Upper lobe of right lung (tissue), 1 donor: ENCODE measurements at places on chromosomes 12 and 14. TPM values are rescaled to one million over a fixed set of nuclear protein-coding genes. Genes with fewer than 3 reads are reported as not detected.
A peak's percentile ranks its signal among the peaks of the same experiment; 100 is the strongest.

DNA sequence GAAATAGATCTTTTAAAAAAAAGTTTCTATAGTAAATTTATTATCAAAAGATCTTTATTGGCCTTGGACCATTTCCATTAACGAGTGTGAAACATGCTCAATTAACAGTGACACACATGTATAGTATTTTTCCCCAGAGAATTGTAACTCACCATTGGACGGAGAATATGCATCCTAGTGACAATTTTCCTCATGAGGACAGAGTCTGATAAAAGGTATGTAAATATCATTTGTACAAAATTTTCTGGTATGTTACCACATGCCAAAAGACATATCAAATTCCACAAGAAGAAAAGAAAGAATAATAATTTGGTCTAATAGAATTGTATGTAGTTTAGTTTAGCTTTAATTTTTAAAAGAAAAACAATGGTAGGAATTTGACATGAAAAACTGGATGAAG lies 1096.0 kb upstream of the FLRT2 start:
- H3K36me3 ChIP-seq = no peaks in the 10 kb centered on the region
- H3K27me3 ChIP-seq = no peaks in the 10 kb centered on the region
- H3K4me1 ChIP-seq = no peaks in the 10 kb centered on the region

- H3K27ac ChIP-seq = no peak overlapping the region
- no peak overlapping the region for H3K4me3 ChIP-seq
- no peaks in the 10 kb centered on the region for H3K36me3 ChIP-seq
- H3K27me3 ChIP-seq = peaks cover 23% of the 10 kb centered on the region
Observed at GRCh38 chr12:132228476-132229192, 84.4 kb downstream of the NOC4L start.

GRCh38 chr14:94027566-94028449 lies 1.7 kb downstream of the OTUB2 start:
- no peaks in the 10 kb centered on the region for H3K27me3 ChIP-seq
- DNase-seq = no peak
- no peaks in the 10 kb centered on the region for H3K36me3 ChIP-seq
- H3K27ac ChIP-seq = no peak overlapping the region
- no peak overlapping the region for H3K4me3 ChIP-seq
- peaks cover 10% of the 10 kb centered on the region for H3K4me1 ChIP-seq

DNA sequence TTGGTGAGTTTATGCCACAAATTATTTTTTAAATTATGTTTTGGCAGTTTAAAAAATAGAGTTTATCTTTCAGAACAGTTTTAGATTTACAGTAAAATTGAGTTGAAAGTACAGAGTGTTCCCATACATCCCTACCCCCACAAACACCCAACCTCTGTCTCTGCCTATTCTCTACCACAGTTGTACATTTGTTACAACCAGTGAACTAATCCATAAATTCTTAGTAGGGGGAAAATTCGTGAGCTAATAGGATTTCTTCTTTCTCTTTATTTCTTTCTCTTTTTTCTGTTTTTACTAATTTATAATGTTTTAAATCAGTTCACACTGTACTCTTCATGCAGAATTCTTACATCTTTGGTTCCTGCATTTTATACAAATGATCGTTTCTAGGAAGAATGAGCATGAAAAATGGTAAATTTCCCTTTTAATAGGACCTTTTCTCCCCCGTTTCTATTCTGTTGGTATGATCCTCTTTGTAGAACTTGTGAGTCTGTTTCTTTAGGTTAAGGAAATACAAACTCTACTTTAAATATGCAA lies 56.7 kb downstream of the MIPOL1 start:
- H3K27me3 ChIP-seq = no peaks in the 10 kb centered on the region
- H3K27ac ChIP-seq = no peak overlapping the region
- no peaks in the 10 kb centered on the region for H3K4me1 ChIP-seq

GRCh38 chr12:131121705-131122405 lies 168.1 kb downstream of the ADGRD1 start:
- DNase-seq = no peak
- peaks cover 8% of the 10 kb centered on the region for H3K36me3 ChIP-seq
- H3K27me3 ChIP-seq = no peaks in the 10 kb centered on the region

GRCh38 chr12:92574051-92574783 lies 128.6 kb upstream of the PLEKHG7 start:
- no peak overlapping the region for H3K27ac ChIP-seq
- DNase-seq = no peak
- no peaks in the 10 kb centered on the region for H3K27me3 ChIP-seq
- no peaks in the 10 kb centered on the region for H3K36me3 ChIP-seq
- no peak overlapping the region for H3K4me3 ChIP-seq

DNA sequence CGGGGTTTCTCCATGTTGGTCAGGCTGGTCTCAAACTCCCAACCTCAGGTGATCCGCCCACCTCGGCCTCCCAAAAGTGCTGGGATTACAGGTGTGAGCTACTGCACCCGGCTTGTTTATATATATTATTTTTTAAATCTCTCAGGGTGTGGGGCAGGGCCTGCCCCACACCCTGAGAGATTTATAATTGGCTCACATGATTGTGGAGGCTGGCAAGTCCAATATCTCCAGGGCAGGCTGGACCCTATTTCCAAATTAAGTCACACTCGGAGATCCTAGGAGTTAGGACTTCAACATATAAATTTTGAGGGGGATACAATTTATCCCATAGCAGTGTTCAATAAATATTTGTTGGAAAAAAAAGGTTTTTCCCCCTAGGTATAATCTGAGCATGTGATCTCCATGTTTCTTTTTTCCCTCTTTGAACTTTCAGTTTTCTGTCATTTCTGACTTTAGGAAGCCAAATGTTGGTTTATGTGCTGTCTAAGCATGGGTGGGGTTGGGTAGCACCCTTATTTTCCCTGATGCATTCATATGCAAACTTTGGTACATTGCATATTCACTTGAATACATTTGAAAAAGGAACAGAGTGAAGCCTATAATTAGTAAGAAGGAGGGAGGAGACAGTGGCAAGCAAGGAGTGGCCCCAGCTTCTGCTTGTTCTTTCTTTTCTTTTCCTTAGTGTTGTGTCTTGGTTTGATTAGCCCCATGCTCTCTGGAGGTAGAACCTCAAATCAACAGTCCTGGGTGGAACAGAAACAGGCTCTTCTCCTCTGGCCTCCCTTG lies 8.7 kb upstream of the A2ML1 start:
- H3K36me3 ChIP-seq = no peaks in the 10 kb centered on the region
- no peaks in the 10 kb centered on the region for H3K27me3 ChIP-seq
- no peak overlapping the region for H3K4me3 ChIP-seq
- H3K27ac ChIP-seq = no peak overlapping the region
- no peaks in the 10 kb centered on the region for H3K4me1 ChIP-seq

- no peaks in the 10 kb centered on the region for H3K4me1 ChIP-seq
- H3K27me3 ChIP-seq = no peaks in the 10 kb centered on the region
- no peak overlapping the region for H3K27ac ChIP-seq
- no peak for DNase-seq
Observed at GRCh38 chr14:84670796-84671195, 859.1 kb upstream of the FLRT2 start.

DNA sequence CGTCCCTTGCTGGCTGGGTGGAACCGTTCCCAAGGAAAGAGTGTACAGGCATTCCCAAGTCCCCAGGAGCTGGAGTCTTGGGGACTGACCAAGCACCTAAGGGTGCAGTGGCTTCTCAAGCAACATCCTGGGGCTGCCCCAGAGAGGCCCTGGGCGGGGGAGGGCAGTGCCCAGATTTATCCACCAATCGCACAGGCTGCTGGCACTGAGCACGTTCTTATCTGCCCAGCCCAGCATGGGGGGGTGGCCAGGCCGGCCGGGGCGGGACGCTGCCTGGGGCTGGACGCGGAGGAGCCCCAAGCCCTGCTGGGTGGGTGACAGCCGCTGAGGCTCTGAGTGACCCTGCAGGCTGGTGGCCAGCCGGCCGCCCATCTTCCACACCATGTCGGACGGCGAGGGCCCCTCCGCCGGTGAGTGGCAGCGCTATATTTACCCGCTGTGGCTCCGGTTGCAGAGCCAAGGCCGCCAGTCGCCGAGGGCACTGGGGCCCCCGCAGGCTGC lies 53.4 kb downstream of the CYP46A1 start:
- no peaks in the 10 kb centered on the region for H3K36me3 ChIP-seq
- H3K4me3 ChIP-seq = peak overlapping the region; percentile 58
- peak overlapping the region; percentile 69 for H3K27ac ChIP-seq
- peak; percentile 85 for DNase-seq

- H3K4me1 ChIP-seq = no peaks in the 10 kb centered on the region
- H3K27me3 ChIP-seq = no peaks in the 10 kb centered on the region
- no peak for DNase-seq
- no peak overlapping the region for H3K4me3 ChIP-seq
- H3K27ac ChIP-seq = no peak overlapping the region
Observed at GRCh38 chr14:20743556-20743955, 2.1 kb upstream of the EDDM3A start.

DNA sequence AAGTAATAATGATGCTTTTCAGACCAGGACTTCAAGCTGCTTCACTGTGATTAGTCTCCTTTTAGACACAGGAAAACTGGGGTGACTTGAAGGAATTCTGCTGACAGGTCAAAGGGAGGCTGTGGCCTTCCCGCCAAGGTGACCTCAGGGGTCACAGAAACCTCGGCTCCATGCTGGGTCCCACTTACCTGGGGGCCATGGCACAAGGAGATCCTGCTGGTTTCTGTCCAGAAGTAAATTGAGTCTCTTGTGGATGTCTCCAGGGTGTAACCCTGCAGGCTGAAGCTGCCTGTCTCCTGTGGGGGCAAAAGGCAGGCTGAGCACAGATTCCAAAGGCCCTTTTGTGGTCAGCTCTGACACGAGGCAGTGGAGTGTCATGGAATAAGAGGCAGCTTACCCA lies 138.7 kb upstream of the MED13L start:
- no peak overlapping the region for H3K4me3 ChIP-seq
- no peak for DNase-seq
- H3K4me1 ChIP-seq = peaks cover 2% of the 10 kb centered on the region
- no peaks in the 10 kb centered on the region for H3K27me3 ChIP-seq

DNA sequence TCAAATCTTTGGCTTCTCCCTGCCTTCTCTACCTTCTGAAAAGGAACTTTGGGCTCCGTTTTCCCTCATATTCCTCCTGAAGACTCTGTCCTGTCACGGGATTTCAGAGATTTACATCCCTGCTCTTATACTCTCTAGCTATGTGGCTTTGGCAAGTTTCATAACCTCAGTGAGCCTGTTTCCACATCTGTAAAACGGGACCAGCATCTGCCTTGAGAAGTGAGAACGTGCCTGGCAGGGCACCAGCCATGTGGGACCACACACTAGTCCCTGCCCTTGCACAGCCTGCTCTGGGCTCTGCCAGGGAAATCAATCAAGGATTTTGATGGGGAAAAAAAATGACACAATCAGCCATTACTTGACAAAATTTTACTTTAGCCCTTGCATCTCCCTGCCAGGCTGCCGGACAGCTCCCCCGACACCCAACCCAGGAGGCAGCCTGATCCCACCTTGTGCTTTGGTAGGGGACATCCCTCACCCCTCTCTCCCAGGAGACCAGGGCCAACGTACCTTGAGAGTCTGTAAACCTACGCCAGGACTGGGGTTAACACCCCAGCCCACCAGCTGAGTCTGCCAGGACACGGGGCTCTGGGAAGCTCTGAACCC lies 8.5 kb downstream of the PHETA1 start:
- H3K4me3 ChIP-seq = no peak overlapping the region
- no peak overlapping the region for H3K27ac ChIP-seq
- no peaks in the 10 kb centered on the region for H3K4me1 ChIP-seq
- DNase-seq = no peak
- no peaks in the 10 kb centered on the region for H3K36me3 ChIP-seq

DNA sequence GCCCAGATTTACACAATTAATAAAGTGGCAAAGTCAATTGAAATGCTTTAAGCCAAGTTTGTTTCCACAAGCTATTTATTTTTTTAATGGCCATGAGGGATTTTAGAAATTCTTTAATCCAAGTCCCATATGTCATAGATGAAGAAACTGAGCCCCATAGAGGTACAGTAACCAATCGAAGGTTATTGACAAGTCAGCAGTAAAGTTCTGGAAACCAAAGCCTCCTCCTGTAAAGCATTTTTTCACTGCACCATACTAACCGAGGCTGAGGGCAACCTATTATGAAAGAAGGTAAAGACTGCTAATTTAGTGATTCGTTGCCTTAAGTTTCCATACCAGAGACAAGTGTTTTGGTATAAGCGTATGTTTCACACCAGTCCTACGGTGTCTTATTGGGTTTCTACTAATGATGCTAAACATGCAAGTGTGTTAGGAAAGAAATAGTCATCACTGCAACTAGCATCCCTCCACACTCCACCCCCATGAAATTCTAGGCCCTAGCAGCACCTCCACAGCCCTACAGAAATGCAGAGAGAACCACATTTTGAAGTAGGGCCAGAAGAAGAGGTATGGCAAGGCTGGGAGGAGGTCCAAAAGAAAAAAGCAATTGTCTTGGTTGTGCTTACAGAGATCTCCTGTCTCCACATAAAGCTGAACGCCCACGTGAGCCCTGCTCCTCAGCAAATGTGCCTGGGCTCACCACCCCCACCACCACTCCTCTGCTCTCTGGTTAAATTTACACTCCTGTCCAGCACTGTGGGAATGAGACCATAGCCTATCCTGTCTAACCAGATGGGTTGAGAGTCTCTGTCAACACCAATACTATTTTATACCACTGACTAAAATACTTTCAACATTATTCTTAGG lies 271.1 kb upstream of the G2E3 start:
- no peak overlapping the region for H3K4me3 ChIP-seq
- DNase-seq = no peak
- H3K27me3 ChIP-seq = no peaks in the 10 kb centered on the region
- H3K36me3 ChIP-seq = no peaks in the 10 kb centered on the region
- H3K4me1 ChIP-seq = no peaks in the 10 kb centered on the region

DNA sequence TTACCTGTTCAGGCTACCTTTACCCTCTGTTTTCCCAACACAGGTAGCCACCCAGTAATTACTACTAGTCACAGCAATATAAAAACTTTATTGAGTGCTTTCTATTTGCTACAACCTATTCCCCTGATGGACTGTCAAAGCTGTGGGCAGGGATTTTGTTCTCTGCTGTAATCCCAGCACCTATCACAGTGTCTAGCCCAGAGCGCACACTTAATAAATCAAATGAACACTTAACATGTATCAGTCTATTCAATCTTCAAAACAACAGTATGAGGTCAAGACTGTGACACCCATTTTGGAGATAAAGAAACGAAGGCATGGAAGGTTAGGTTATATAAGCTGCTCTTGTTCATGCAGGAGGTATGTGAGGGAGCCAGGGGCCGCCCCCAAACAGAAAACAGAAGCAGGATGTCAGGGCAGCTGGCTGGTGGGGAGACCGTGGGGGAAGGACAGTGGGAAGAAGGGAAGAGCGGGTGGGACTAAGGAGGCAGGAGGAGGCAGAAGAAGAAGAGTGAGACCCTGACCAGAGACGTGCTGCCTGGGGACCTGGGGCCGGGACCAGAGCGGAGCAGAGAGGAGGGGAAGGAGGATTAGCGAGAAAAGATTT lies 1.7 kb downstream of the TNFRSF1A start:
- H3K4me3 ChIP-seq = peak overlapping the region; percentile 100
- H3K4me1 ChIP-seq = peaks cover 56% of the 10 kb centered on the region
- no peaks in the 10 kb centered on the region for H3K27me3 ChIP-seq
- peaks cover 9% of the 10 kb centered on the region for H3K36me3 ChIP-seq
- DNase-seq = no peak

GRCh38 chr12:63362166-63362565 lies 211.2 kb upstream of the AVPR1A start:
- H3K4me3 ChIP-seq = no peak overlapping the region
- no peaks in the 10 kb centered on the region for H3K36me3 ChIP-seq
- H3K4me1 ChIP-seq = no peaks in the 10 kb centered on the region
- no peaks in the 10 kb centered on the region for H3K27me3 ChIP-seq
- no peak overlapping the region for H3K27ac ChIP-seq

C1S gene
- total RNA-seq = 321 TPM

CD9 gene
- total RNA-seq = 445 TPM

VDR gene
- 28.7 TPM for total RNA-seq

CCDC196 gene
- total RNA-seq = not detected

TAS2R14 gene
- total RNA-seq = 2.5 TPM

SLC5A8 gene
- 2.8 TPM for total RNA-seq

KCNK13 gene
- total RNA-seq = 0.81 TPM

OLR1 gene
- total RNA-seq = 96.1 TPM

RIPK3 gene
- 23.4 TPM for total RNA-seq

BTBD6 gene
- total RNA-seq = 51.3 TPM

KCNC2 gene
- not detected for total RNA-seq
